Caudate nucleus (tissue), 63 donors: ENCODE measurements at places on chromosomes 6 and 20.
A peak's percentile ranks its signal among the peaks of the same experiment; 100 is the strongest.

- DNase-seq: no peak
Observed at GRCh38 chr6:43123461-43124314, 47.4 kb upstream of the SRF start.

GRCh38 chr6:125217992-125218391 is 64.4 kb downstream of the TPD52L1 start:
- no peak for DNase-seq

DNA sequence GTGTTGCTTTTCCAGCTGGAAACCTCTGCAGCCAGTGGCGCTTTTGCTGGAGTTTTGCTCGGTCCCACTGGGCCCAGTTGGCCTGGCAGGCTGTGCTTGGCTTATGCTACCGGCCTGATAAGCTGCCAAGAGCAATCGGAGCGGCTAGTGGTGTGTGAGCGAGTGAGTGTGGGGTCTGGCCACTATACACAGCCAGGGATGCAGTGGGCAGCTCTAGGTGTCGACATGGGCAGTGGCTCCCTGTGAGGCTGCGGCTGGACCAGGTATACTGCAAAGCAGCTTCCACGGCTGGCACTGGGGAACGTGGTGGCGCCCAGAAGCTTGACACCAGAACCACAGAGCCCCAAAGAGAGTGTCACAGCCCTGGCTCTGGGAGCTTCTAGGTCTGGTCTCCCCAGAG is 996.5 kb downstream of the GRIK2 start:
- DNase-seq: no peak

- no peak for DNase-seq
Observed at GRCh38 chr20:36919715-36920333, 31.7 kb downstream of the SAMHD1 start.

DNA sequence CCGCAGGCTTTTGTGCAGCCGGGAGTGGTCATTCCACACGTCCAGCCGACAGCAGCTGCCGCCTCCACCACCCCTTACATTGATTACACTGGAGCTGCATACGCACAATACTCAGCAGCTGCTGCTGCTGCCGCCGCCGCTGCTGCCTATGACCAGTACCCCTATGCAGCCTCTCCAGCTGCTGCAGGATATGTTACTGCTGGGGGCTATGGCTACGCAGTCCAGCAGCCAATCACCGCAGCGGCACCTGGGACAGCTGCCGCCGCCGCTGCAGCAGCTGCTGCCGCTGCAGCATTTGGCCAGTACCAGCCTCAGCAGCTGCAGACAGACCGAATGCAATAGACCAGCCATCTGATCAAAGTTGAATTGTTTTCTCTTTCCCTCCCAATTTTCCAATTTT is 10.6 kb downstream of the RBM24 start:
- DNase-seq: no peak

DNA sequence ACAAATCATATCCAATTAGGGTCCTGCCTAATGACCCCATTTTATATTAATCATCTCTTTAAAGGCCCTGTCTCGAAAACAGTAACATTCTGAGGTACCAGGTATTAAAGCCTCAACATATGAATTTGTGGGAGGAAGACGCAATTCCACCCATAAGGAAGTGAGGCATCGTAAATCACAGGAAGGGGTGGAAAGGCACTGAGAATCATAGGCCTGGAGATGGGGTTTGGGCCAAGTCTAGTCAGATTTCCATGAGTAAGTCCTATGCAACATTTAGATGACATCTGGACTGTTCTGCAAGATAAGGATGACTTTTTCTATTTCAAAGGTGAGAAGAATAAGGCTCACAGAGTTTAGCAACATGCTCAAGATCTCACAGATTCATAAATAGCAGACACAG is 534.0 kb downstream of the KHDRBS2 start:
- no peak for DNase-seq

- DNase-seq: no peak
Observed at GRCh38 chr20:62611012-62611411, 31.3 kb upstream of the SLCO4A1 start.

- DNase-seq: no peak
Observed at GRCh38 chr6:37060195-37060559, 54.7 kb downstream of the FGD2 start.

- no peak for DNase-seq
Observed at GRCh38 chr6:91276315-91276714, 689.4 kb upstream of the MAP3K7 start.

- no peak for DNase-seq
Observed at GRCh38 chr6:110617057-110617456, 140.6 kb upstream of the SLC22A16 start.

DNA sequence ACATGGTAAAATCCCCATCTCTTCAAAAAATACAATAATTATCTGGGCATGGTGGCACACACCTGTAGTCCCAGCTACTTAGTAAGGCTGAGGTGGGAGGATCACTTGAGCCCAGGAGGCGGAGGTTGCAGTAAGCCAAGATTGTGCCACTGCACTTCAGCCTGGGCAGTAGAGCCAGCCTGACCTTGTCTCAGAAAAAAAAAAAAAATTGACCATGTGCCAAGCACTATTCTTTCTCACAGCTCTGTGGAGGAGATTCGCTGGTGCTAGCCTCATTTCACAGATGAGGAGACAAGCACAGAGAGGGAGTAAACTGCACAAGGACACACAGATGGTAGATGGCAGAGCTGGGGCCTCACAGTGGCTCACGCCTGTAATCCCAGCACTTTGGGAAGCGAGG is 131.8 kb upstream of the JARID2 start:
- DNase-seq: no peak

DNA sequence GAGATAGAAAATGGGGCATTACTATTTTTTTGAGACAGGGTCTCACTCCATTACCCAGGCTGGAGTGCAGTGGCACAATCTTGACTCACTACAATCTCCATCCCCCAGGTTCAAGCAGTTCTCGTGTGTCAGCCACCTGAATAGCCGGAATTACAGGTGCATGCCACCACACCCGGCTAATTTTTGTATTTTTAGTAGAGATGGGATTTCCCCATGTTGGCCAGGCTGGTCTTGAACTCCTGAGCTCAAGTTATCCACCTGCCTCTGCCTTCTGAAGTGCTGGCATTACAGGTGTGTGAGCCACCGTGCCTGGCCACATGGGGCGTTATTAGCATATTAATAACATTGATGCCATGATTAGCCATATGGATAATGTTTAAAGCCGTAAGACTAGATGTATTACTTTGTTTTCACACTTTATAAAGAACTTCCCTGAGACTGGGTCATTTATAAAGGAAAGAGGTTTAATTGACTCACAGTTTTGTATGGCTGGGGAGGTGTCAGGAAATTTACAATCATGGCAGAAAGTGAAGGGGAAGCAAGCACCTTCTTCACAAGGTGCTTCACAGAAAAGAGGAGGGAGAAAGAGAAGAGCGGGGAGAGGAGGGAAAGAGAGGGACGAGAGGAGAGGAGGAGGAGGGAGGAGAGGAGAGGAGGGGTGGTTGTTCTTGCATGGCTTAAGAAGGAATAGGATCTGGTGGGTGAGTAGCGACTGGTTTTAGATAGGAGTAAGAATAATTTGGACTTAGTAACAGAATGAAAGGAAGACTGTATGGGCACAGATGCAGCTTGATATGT is 51.9 kb downstream of the MYO6 start:
- no peak for DNase-seq

GRCh38 chr6:132204591-132204990 is 196.7 kb downstream of the MOXD1 start:
- DNase-seq: no peak

DNA sequence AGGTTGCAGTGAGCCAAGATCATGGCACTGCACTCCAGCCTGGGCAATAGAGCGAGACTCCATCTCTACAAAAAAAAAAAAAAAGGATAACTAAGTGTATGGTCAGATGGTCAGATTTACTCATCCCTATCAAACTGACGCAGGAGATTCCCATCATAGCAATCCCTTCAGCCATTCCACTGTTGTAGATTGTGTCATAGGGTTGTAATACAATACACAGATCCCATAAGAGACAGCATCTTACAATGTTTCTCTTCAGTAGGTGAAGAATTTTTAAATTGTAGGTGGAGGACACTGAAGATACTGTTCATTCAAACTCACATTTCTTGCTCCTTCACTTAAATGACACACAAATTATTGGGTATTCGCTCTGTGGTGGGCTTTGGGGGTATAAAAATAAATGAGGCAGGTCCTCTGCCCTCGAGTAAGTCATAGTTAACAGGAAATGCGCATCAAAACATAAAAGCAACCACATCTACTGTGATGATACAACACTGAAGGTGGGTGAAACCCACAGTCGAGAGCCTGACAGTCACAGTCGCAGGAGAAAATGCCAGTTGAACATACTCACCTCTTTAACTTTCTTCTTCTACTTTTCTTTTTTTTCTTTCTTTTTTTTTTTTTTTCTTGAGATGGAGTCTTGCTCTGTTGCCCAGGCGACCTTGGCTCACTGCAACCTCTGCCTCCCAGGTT is 205.5 kb downstream of the ZNF217 start:
- DNase-seq: no peak

DNA sequence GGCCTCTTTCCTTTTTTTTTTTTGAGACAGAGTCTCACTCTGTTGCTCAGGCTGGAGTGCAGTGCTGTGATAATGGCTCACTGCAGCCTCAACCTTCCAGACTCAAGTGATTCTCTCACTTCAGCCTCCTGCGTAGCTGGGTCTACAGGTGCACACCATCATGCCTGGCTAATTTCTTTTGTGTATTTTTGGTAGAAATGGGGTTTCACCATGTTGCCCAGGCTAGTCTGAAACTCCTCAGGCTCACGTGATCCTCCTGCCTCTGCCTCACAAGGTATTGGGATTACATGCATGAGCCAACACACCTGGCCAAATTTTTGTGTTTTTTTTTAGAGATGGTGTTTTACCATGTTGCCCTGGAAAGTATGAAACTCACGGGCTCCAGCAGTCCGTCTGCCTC is 29.3 kb downstream of the SRC start:
- no peak for DNase-seq

DNA sequence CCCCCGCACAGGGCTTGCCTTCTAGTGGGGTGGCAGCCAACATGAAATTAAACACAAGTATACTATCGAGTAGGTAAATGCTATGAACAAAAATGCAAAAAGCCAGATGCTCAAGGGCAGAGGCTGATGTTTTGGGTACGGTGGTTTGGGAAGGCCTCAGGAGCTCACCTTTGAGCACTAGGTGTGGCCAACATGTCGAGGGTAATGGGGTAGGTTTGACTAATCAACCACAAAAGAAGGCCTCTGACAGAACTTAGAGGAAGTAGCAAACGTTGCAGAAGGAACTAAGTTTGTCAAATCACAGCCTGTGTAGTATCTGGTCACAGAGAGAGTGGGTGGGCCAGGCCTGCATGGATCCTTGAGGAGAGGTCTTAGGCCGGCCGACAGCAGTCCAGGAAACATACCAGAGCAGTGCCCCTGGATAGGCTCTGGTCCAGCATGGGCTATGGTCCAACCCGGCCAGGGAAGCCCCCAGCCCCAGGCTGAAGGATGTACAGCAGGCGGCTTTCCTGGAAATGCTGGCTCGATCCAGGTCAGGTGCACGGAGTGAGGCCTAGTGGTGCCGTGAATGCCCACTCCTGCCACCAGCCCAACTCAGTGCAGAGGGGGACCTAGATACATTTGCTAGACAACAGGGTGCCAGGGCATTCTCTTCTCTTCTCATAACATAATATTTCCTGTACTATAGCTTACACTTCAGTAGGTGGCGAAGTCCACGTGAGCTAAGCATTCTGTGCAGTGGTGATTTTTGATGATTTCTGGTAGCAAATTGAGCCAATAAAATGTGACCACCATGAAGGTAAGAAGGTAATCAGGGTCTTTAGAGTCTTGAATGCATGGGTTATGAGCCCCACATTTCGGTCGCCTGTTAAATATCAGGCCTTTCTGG is 56.3 kb upstream of the CD93 start:
- no peak for DNase-seq

GRCh38 chr6:142845624-142846458 is 99.1 kb downstream of the HIVEP2 start:
- peak; percentile 37 for DNase-seq

DNA sequence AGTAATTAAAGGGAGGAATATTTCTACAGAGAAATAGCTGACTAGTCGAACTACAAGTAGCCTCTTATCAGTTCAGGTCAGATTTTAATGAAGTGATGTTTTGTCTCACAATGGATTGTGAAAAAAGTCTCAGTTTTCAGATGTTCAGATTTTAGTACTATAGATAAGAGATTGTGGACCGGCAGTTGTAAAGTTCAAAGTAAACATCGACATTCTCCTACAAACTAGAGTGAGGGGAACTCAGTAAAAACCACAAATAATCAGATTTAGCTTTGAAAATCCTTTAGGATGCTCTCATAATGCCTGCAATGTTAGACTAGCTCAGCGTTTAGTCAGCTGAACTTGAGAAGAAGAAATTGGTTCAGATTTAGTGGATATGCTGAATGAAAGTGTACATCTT is 39.9 kb downstream of the RCAN2 start:
- DNase-seq: no peak

DNA sequence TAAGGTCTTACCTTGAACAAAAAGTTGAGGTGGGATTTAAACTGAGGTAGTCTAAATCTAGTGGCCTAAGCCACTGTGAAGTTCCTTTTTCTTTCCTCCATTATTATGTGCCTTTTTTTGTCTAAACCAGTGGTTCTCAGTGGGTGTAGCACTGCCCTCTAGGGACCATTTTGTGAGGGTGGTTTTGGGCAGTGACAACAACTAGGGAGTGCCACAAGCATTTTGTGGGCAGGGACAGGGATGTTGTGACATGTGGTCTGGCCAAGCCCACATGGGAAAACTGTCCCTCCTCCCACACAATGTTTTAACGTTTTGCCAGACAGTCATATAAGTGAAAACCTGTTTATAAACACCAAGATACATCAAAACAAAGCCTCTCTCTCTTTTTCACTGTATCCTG is 899.4 kb upstream of the FLRT3 start:
- DNase-seq: no peak

- DNase-seq: no peak
Observed at GRCh38 chr20:59323731-59324130, 23.3 kb downstream of the EDN3 start.

DNA sequence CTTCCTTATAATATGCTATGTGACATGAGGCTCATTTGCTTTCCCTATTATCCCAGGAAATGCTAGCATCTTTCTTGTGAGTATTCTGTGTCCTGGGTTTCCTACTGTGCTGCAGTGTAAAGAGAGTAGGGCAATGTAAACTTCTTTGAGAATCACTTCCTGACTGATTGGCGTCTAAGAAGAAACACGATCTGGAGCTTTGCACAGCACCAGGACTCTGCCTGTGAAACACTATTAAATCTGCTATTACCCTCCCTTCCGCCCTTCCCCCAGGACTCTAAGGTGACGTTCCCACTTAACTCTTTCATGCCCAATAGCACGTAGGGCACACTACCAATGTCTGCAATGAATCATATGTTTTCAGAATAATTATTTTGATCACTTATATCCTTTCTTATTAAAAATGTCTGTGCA is 607.3 kb upstream of the CITED2 start:
- no peak for DNase-seq

DNA sequence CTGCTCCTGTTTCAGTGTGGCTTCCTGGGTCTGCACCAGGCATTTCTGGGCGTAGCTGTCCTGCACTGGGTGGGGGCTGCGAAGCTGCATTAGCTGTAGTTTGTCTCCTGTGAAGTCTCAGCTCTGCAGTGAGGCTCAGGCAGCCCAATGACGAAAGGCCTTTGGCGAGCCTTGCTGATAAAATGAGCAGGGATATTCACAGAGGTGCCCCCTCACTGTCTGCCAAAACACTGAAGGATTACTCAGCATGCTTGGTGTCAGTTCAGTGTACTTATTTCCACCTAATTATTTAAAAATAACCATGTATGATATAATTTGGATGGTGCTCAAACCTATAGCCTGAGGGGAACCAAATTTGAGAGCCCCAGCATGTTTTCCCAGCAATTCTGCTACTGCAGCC is 73.5 kb downstream of the ECT2L start:
- DNase-seq: no peak
